ENCODE measurements at places on chromosomes 2 and 18. TPM values are rescaled to one million over a fixed set of nuclear protein-coding genes. Genes with fewer than 3 reads are reported as not detected.

The TRABD2A gene
- 4.0 TPM for total RNA-seq

The ADGRF3 gene
- total RNA-seq, result 0.20 TPM

The C2orf81 gene
- 3.5 TPM for total RNA-seq

The MAL gene
- not detected for total RNA-seq

The SLC5A7 gene
- not detected for total RNA-seq

The TNP1 gene
- total RNA-seq, result not detected

The CYP26B1 gene
- 1.1 TPM for total RNA-seq

The CD8B2 gene
- not detected for total RNA-seq

The RAB3GAP1 gene
- total RNA-seq, result 75.5 TPM

The ITGA4 gene
- 53.7 TPM for total RNA-seq

The HDAC4 gene
- 17.7 TPM for total RNA-seq
